C1 segment of cervical spinal cord (tissue), 14 donors: ENCODE measurements at places on chromosomes 2 and 18.

GRCh38 chr18:50751947-50752346, 67.9 kb downstream of the MRO start:
- no peak for DNase-seq

GRCh38 chr2:190188289-190188688, 125.8 kb upstream of the MSTN start:
- no peak for DNase-seq

DNA sequence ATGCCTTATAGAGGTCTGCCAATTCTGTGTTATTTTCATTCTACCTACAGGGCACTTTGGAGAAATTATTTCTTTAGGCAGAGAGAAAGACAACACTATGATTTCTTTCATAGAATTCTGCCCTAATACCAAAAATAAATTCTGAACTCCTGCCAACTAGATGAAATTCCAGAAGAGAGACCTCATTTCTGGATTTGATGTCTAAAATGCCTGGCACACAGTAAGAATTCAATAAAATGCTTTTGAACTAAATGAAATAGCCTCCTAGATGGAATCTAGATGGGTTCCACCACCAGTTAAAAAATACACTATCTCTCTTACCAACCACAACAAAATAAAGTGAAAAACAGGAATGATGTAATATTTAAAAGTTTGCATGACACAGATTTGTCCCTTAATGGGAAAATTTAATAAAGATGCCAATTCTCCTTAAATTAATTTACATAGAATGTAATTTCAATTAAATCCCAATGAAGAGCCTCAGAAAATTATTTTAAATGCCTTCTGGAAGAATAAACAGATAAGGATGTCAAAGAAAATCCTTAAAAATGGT, 75.0 kb downstream of the OSBPL1A start:
- no peak for DNase-seq

DNA sequence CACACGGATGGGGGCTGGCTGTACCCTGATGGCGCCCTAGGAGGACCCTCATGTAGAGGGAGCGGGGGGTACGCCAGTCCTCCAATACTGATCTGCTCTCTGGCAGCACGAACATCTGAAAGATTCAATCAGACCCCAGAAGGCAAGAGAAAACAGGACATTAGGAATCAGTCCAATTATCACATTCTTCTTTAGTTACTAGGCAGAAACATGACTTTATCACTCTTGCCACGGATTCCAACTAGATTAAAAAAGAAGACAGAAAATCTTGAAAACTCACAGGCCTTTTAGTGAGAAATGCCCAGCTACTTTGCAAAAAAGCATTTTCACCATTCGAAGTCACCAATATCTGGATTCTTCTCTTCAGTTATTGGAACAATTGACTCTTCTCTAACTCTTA, 68.4 kb downstream of the ID2 start:
- no peak for DNase-seq

DNA sequence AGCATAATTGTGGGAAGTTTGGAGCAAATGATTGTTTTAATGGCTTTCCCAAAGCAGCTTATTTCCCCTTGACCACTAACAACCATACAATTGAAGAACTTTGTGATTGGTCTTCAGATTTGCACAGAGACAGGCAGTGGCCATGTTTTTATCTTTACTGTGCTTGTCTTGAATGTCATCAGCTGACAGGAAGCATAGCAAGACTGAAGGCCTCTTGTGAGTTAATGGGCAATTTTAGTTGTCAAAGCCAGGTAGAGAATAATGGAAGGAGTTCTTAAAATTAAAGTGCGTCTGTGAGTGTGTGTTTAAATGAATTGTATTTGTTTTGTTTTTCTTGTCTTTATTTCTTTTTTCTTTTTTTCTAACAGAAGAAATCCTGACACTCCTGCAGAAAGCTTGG, 809.9 kb downstream of the TSN start:
- no peak for DNase-seq

GRCh38 chr18:76441668-76442412, 53.2 kb downstream of the ZNF516 start:
- DNase-seq, result no peak

- no peak for DNase-seq
Measured at GRCh38 chr2:78817430-78817829, 208.1 kb upstream of the REG3G start.

DNA sequence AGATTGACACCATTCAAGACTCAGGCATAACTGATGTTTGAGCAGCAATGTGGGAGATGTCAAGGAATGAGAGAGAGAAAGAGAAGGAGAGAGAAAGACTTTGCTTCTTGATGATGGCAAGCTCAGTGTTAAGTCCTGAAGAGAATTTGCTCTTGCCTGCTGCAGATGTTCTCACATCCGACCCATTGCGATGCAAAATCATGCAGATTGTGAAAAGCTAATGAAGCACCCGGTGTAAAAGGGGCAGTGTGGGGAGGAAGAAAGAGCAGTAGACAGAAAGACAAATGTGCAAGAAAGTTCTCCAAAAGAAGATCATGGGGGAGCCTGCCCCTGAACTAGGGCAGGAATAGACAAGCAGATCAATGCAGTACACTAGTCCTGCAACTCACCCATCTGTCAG, 57.7 kb downstream of the EMX1 start:
- DNase-seq, result no peak

- no peak for DNase-seq
Measured at GRCh38 chr2:25842155-25842554, 36.1 kb downstream of the ASXL2 start.

GRCh38 chr2:127663566-127664064, 11.7 kb downstream of the LIMS2 start:
- DNase-seq, result no peak

GRCh38 chr2:202169832-202170424, 68.5 kb downstream of the SUMO1 start:
- DNase-seq, result no peak

- no peak for DNase-seq
Measured at GRCh38 chr2:85706599-85707296, 12.6 kb downstream of the GNLY start.
